Amygdala (tissue), 56 donors: ENCODE measurements at places on chromosomes 16 and 17.

DNA sequence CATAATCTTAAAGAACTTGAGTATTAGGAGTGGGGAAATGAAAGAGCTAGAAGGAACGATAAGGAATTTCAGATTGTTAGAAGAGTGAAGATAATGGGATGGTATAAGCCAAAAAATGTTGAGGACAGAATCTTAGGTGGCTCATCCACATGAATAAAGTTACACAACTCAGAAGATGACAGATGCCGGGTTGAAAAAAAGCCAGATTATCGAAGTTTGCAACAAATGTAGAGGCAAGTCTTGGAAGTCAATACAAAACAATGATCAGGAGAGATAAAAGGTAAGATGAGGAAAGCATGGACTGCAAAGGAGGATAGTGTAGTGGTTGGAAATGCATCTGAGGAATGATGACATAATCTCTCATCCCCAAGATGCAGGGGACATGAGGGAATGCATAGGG is 45.1 kb upstream of the TAOK1 start:
- DNase-seq: no peak

DNA sequence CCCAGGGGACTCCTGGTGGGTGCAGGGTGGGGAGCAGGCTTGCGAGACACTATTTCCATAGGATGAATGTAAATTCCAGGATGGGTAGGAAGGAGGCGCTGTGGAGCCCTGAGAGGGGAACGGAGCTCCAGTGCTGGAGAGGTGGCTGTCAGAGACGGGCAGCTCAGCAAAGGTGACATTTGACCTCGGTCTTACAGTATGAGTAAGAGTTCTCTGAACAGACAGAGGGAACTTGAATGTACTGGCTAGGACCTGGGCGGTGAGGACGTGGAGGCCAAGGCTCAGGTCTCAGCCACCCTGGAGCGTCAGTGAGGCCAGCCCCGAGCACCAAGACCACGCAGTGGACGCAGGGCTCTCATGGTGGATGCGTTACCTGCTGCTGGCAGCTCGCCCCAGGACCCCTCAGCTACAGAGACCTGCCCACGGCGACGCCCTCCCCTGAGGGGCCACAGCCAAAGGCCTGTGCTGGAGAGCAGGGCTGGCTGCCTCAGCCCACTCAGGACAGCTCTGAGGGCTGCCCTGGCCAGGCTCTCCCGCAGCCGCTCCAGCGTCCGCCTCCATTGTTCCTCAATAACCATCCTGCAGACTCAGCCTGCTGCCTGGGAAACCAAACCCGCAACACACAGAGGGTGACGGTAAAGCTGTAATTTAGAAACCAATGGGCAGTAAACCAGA is 65.9 kb upstream of the TNRC6C start:
- DNase-seq: no peak

DNA sequence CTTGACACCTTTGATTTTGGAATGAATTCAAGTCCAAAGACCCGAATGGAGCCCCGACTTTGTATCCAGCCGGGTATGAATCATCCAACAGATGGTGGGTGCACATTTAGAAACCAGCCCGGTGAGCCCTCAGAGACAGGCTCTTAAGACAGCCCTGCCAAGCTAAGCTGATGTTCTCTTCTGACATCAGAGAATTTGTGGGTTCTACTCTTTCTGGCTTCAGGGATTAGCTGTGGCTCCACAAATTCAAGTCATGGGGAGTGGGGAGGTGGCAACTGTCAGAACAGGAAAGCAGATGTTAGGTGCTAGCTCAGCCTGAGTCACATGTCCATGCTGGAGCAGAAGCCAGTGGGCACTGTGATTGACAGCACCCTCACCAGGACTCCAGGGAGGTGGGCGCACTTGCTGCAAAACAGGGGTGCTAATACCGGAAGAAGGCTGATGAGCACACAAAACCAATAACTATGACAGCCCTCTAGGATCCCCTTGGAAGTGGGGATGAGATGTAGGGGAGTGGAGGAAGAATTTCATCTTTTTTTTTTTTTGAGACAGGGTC is 31.4 kb upstream of the XYLT2 start:
- DNase-seq: no peak

- peak; percentile 34 for DNase-seq
Observed at GRCh38 chr16:56632156-56632847, at the start of gene MT1M. Gene MT1M, plus strand, starts transcription at chr16:56632659. Its CDS starts 73 bp downstream, at chr16:56632732.

- no peak for DNase-seq
Observed at GRCh38 chr16:76910931-76911330, 280.1 kb upstream of the MON1B start.

DNA sequence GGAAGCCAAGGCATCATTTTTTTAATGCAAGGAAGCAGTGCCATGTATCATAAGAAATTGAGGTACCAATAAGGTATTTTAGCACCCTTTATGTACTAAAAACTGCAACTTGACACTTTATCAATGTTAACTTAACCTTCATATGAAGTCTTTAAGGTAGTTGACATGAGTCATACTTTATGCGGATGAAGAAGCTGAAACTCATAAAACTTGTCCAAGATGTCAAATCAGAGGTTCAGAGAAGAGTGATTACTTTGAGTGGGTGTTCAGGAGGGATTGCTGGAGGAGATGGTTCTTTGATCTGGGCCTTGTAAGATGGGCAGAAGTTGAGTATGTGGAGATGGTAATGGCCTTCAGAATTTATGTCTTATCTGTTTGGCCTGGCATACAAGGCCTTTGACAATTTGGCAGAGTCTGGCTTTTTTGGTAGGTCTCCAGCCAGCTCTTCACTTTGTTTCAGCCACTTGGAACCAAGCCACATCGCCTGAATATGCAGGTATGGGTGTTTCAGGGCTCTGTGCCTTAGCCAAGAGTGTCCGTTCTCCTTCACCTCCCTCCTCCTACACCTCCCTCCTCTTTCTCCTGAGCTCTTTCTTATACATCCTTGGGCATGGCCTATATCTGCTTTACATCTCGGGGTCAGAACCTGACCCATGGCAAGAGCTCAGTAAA is 23.7 kb downstream of the YPEL2 start:
- DNase-seq: no peak

- DNase-seq: no peak
Observed at GRCh38 chr16:69106491-69107315, 1.2 kb downstream of the HAS3 start.

GRCh38 chr17:28193241-28193640 is 125.8 kb upstream of the TMEM97 start:
- no peak for DNase-seq

DNA sequence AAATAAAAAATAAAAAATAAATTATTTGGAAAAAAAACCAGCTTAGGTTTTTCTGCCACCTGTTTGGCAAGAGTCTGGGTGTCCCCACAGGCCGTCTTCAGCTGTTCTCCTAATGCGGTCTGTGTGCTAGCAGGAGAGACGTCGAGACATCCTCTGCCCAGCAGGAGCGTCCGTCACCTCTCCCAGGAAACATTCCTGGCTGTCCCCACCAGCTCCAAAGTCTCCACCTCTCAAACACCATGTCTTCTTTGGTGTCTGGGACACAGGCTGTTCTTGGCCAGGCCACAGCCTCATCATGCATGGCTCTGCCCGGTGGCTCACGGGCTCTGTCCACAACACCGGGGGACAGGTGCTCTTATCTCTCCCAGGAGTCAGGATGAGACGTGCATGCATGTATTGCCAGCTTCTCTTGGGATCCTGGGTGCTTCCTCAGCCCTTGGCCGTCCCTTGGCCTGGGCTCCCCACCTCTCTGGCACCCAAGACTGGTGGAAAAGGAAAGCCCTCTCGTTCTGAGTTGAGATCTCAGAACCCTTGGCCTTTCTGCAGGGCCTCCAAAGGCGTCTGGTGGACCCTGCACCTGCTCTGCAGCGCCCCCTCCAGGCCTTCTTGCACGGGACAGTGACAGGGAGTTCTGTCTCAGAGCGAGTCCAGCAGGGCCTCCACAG is 84.9 kb upstream of the CBX4 start:
- no peak for DNase-seq

DNA sequence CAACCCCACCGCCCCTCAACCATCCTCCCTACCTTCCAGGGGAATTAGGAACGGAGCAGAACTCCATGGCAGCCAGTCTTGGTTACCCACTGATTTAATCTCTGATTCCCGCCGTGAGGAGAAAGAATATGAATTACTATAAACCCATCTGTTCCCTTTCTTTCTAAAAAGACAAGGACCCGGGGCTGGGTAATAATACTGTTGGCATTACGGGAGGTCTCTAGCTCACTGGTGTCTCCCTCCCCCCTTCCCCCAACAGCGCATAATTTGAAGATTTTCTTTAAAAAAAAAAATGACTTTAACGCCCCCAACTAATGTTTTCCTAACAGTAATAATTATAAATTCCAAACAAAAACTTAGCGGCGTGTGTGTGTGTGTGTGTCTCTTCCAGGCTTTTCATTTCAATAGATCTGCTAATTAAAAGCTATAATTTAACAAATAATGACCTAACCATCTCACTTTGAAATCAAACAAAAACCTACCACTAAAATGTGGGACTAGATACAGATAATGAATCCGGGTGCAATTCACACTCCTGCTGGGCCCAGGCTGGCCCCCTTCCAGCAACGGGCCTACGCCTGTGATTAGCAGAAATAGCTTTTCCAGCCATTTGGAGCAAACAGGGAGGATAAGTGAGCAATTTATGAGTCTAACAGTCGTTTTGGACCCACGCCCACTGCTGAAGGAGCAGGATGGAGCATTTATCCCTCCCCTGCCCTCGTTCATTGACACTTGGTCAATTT is 18.2 kb upstream of the BHLHA9 start:
- DNase-seq: peak; percentile 31

GRCh38 chr16:15571557-15571956 is 71.4 kb downstream of the MARF1 start:
- no peak for DNase-seq

- no peak for DNase-seq
Observed at GRCh38 chr17:64270885-64271284, 7.8 kb upstream of the TEX2 start.

- DNase-seq: no peak
Observed at GRCh38 chr16:10938321-10938720, 3.9 kb downstream of the DEXI start.
